ENCODE measurements at places on chromosomes 5 and 9.

DNA sequence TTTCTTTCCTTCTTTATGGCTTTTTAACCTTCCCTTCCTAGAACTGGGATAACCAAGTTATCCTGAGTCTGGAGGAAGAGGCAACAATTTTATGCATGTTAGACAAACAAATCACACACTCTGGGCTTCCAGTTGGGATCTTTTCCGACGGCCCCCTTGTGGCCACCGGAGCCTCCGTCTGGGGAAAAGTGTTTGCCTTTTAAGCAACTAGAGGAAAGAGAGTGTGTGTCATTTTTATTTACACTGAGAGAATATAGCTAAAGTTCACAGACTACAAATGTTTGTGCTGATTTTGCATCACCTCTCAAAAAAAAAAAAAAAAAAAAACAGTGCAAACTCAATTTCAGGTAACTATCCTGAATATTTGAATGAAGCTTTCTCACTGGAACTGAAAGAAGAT is 126.2 kb downstream of the SEMA6A start:
- DNase-seq, result no peak

- DNase-seq, result no peak
Observed at GRCh38 chr5:173010547-173011464, 27.2 kb downstream of the ATP6V0E1 start.

DNA sequence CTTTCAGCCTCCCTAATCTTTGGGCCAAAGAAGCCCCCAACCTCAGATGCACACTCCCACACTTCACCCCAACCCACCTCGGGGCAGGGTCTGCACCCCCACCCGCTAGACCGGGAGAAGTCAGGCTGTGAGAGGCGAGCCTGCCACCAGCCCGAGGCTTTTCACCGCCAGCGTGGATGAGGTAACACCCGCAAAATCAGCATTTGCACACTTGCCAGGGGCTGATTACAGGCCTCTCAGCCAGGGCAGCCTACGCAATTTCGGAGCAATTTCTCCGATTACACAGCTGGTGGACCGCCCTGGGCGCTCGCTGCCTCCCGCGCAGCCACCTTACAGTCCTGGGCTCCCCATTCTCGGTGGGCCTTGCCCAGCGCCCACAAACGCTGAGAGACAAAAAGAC is 68.5 kb downstream of the FOXD1 start:
- no peak for DNase-seq

DNA sequence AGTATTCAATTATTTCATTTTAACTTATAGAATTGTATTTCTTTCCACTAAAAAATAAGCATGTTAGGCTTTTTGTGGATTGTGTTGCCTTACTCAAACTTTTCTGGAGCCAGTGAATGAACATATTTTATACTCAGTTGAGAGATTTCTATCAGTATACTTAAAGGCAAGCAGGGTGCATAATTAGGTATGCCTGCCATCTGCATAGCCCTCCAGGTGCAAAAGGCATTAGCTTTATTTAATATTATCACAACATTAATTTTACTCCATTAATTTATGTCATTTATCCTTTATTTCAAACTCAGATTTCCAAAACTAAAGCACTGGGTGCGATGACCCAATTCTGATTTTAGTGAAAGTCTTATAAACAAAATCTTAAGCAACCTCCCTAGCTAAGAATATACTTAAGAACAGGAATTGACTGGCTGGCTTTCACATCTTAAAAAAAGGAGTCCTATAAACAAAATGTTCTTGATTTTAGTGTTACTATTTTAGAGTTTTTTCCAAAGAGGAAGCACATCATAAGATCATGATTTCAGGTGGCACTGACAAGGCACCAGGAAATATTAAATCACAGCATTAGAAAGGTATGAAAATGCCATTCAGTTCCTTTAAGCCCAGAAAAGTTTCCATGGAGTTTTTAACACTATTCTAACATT is 178.4 kb downstream of the MPDZ start:
- no peak for DNase-seq

GRCh38 chr9:136051453-136051836 is 43.6 kb downstream of the NACC2 start:
- DNase-seq, result no peak

- no peak for DNase-seq
Observed at GRCh38 chr5:149937610-149938009, 7.0 kb downstream of the PDE6A start.

- DNase-seq, result no peak
Observed at GRCh38 chr9:90300611-90301276, 341.9 kb downstream of the DIRAS2 start.

Data from activated CD4-positive, alpha-beta T cell treated with anti-CD3 and anti-CD28 coated beads, Interleukin-10, Interleukin-2, amounts not matched to agents 100 ng/mL and 50 ng/mL, durations not matched to agents 16 hours and 8 hours (primary cell).